ENCODE measurements at places on chromosomes 5 and 9. TPM values are rescaled to one million over a fixed set of nuclear protein-coding genes. Genes with fewer than 3 reads are reported as not detected.
A peak's percentile ranks its signal among the peaks of the same experiment; 100 is the strongest.

GRCh38 chr5:131747180-131748105 is 49.4 kb downstream of the FNIP1 start:
- H3K4me3 ChIP-seq = no peak overlapping the region
- H3K4me1 ChIP-seq = no peaks in the 10 kb centered on the region
- H3K27me3 ChIP-seq = no peaks in the 10 kb centered on the region
- DNase-seq = no peak
- H3K36me3 ChIP-seq = no peaks in the 10 kb centered on the region

DNA sequence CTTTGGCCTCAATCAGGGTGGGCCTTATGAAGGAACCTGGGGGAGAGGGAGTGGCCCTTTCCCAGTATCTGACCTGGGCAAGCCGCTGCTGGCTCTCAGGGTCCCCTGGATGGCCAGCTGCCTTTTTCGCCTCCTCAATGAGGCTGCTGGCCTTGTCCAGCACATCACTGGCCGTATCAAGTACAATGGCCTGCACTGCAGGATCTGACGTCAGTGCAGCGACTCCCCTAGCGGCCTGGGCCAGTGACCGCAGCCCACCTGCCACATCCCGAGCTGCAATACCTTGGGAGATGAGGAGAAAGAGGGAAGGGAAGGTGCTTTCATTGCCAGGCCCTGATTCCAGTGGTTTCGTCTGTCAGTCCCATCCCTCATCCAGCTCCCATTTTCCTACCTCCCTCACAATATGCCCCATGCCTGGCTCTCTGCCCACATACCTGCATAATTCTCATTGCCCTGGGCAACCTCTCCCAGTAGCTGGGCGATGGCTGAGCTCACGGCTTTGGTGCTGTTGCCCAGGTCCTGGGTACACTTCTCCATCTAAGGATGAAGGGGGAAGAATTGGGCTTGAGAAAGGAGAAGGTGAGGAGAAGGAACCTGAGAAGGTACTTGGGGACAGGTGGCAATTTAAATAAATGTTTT is 19.1 kb downstream of the TLN1 start:
- H3K27me3 ChIP-seq = no peaks in the 10 kb centered on the region
- no peak overlapping the region for H3K4me3 ChIP-seq

- no peak overlapping the region for H3K27ac ChIP-seq
- H3K36me3 ChIP-seq = no peaks in the 10 kb centered on the region
- no peaks in the 10 kb centered on the region for H3K4me1 ChIP-seq
- DNase-seq = no peak
Measured at GRCh38 chr5:75756981-75757380, 39.7 kb upstream of the POC5 start.

Gene NMUR2
- not detected for total RNA-seq

Gene KCNT1
- total RNA-seq = 0.17 TPM

DNA sequence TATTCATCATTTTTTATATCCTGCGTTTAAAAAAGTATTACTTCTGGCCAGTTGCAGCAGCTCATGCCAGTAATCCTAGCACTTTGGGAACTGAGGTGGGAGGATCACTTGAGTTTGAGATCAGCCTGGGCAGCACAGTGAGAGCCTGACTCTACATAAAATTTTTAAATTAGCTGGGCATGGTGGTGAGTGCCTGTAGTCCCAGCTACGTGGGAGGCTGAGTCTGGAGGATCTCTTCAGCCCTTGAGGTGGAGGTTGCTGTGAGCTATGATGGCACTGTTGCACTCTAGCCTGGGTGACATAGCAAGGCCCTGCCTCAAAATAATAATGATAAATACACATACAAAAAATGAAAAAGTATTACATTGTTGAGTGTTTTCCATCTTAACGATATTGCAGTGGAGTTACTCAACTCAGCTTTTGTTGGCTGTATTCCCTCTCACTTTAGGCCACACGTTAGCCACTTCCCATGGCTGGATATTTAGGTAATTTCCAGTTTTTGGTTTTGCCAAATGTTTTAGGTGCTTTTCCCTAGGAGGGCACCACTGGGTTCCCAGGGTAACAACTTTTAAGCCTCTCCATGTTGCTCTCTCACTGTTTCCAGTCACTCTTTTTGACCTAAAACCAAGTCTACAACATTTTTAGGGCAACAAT is 20.6 kb downstream of the SHB start:
- no peaks in the 10 kb centered on the region for H3K36me3 ChIP-seq
- H3K27me3 ChIP-seq = no peaks in the 10 kb centered on the region
- H3K4me1 ChIP-seq = peaks cover 70% of the 10 kb centered on the region

Gene LCN15
- 0.76 TPM for total RNA-seq

- no peak for DNase-seq
- no peaks in the 10 kb centered on the region for H3K27me3 ChIP-seq
- no peak overlapping the region for H3K4me3 ChIP-seq
- no peaks in the 10 kb centered on the region for H3K4me1 ChIP-seq
Measured at GRCh38 chr5:60243713-60244112, 350.2 kb upstream of the PDE4D start.

- H3K27me3 ChIP-seq = no peaks in the 10 kb centered on the region
- H3K4me3 ChIP-seq = no peak overlapping the region
- no peak for DNase-seq
- H3K36me3 ChIP-seq = no peaks in the 10 kb centered on the region
Measured at GRCh38 chr9:114308361-114308950, 14.4 kb upstream of the ORM1 start.

Gene PRDM9
- not detected for total RNA-seq

DNA sequence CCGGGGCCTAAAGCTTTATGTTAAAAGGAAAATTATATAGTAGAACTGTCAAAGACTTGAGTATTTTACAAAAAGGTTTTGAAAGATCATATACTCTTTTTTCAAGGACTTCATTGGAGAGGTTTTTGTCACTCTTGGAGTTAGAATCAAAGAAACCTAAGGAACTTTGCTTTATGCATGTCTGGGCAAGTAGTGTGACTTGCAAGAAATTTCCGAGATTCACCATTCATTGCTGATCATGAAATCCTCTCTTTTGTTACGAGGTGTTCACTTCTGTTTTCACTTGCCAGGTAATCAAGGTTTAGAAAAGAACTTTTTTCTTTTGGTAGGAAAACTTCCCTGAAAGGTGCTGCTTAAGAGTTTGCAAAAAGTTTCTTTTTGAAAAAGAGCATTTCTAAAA is 64.8 kb downstream of the NUP214 start:
- H3K36me3 ChIP-seq = peaks cover 32% of the 10 kb centered on the region
- H3K27me3 ChIP-seq = no peaks in the 10 kb centered on the region
- H3K4me1 ChIP-seq = no peaks in the 10 kb centered on the region
- DNase-seq = no peak

DNA sequence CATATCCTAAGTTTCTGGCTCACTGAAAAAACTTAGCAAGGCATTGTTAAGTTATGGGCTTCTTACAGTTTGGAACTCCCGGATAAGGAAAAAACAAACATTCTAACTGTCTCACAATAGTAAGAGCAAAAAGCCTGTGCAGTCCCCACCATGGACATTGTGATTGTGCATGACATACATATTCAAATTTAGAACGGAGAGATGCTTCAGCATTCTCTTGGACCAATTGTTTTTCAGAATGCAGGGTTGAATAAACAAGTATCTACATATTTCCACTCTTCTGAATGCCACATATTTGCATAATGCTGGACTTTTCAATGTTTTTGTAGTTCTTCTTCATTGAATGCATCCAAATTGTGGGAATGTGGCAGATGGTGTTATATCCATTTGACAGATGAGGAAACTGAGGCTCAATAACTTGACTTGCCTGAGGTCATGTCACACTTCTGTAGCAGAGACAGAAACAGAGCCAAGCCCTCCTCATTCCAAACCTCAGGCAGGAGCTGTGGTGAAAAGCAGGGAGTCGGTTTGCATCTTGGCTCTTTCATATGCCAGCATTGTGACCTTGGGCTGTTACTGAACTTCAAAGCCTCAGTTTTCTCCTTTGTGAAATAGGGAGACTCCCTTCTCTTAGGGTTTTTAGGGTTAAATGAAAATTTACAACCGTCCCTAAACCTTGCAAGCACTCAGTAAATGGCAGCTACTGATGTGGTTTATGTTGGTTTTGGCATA is 95.1 kb downstream of the IQGAP2 start:
- no peaks in the 10 kb centered on the region for H3K27me3 ChIP-seq
- no peak overlapping the region for H3K27ac ChIP-seq
- H3K36me3 ChIP-seq = no peaks in the 10 kb centered on the region

DNA sequence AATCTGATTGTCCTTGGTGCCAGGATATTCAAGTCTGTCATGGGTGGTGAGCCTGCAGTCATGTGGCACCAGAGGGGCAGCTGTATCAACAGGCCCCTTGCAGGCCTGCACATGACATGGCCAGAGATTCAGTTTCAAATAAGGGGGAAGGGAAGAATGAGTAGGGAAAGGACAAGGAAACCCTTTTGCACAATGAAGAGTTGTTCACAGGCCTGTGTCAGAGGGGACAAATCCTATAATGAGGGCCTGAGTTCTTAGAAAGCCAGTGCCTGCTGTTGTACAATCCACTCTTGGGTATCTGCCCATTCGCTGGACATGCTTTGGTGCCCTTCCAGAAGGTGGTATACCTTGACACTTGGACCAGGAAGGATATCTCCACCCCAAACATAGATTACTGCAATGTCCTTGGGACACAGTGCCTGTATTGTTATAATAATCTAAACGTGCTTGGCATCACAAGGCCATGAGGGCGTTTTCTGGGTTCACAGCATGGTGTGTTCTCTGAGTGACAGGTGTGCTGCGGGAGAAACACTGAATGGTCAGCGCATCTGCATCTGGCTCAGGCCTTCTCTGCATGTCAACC is 1.9 kb upstream of the TMEM171 start:
- no peaks in the 10 kb centered on the region for H3K27me3 ChIP-seq
- no peaks in the 10 kb centered on the region for H3K36me3 ChIP-seq
- no peak overlapping the region for H3K4me3 ChIP-seq
- peaks cover 22% of the 10 kb centered on the region for H3K4me1 ChIP-seq

DNA sequence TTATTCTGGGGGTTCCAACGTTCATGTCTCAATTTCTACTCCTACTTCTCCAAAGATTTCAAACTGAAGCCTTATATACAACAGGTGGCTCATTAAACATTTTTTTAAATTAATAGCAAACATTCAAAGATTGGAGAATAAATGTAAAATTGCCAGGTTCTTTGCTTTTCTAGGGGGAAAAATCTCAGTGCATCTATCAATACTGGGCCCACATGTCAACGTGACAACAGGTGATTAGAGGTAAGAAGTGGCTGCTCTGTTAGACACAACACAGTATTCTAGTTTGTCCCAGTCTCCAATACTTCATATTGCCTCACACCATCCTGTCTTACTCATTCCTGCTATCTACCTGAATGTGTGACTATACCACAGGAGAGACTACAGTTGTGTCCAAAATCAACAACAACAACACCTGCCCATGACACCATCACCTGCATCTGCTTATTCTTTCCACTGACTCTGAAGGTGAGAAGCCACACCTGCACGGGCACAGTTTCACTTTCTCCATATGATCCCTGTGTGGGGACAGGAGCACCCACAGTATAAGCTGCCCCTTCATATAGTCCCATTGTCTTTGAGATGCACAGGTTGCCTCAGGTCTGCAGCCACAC is 110.2 kb downstream of the LHFPL2 start:
- no peak overlapping the region for H3K27ac ChIP-seq
- H3K27me3 ChIP-seq = no peaks in the 10 kb centered on the region
- no peaks in the 10 kb centered on the region for H3K36me3 ChIP-seq

DNA sequence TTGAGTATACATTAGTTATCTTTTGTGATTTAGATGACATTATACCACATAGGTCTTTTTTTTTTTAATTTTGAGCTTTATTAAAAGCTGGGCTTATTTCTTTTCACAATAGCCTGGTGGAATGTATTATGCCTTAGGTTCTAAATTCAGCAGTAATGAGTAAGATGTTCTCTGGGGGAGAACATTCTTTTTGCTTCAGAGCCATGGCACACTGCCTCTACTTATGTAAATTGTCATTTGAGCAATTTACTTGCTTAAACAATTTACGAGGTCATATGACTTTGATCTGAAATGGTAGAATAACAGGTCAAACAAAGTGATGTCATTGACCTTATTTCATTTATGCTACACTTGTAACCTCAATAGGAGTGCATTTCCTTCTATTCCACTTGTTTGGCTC is 154.2 kb downstream of the FOCAD start:
- H3K27ac ChIP-seq = no peak overlapping the region
- no peak overlapping the region for H3K4me3 ChIP-seq
- H3K4me1 ChIP-seq = no peaks in the 10 kb centered on the region
- no peak for DNase-seq
- H3K36me3 ChIP-seq = no peaks in the 10 kb centered on the region

- no peaks in the 10 kb centered on the region for H3K36me3 ChIP-seq
- H3K27ac ChIP-seq = no peak overlapping the region
- no peaks in the 10 kb centered on the region for H3K27me3 ChIP-seq
- peaks cover 11% of the 10 kb centered on the region for H3K4me1 ChIP-seq
- no peak overlapping the region for H3K4me3 ChIP-seq
- no peak for DNase-seq
Measured at GRCh38 chr5:174294891-174295620, 249.6 kb downstream of the NSG2 start.

Gene PPP3R2
- not detected for total RNA-seq

DNA sequence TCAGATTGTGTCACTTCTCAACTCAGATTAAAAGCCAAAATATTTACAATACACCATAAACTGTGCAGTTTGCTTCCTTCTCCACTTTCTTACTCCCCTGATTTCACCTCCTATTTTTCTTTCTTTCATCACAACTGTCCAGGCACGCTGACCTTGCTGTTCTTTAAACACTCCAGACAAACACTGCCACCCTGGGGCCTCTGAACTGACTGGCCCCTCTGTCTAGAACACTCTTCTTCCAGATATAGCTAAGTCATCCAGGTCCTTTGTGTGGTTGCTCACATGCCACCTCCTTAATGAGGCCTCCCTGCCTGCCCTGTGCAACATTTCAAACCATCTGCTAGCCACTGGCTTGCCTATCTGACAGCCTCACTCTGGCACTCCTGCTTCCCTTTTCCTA is 46.6 kb downstream of the ATG10 start:
- H3K4me3 ChIP-seq = no peak overlapping the region
- no peaks in the 10 kb centered on the region for H3K36me3 ChIP-seq
- H3K27me3 ChIP-seq = no peaks in the 10 kb centered on the region
- H3K27ac ChIP-seq = no peak overlapping the region

- H3K27ac ChIP-seq = no peak overlapping the region
- H3K4me1 ChIP-seq = peaks cover 16% of the 10 kb centered on the region
- DNase-seq = peak; percentile 37
- H3K36me3 ChIP-seq = no peaks in the 10 kb centered on the region
Measured at GRCh38 chr5:72818866-72819534, 2.5 kb downstream of the TNPO1 start.

Gene FCN1
- not detected for total RNA-seq

GRCh38 chr9:113484258-113484730 is 20.8 kb downstream of the RGS3 start:
- H3K4me1 ChIP-seq = no peaks in the 10 kb centered on the region
- H3K27me3 ChIP-seq = no peaks in the 10 kb centered on the region
- no peak overlapping the region for H3K27ac ChIP-seq
- peaks cover 38% of the 10 kb centered on the region for H3K36me3 ChIP-seq

Gene PPIP5K2
- 45.8 TPM for total RNA-seq

DNA sequence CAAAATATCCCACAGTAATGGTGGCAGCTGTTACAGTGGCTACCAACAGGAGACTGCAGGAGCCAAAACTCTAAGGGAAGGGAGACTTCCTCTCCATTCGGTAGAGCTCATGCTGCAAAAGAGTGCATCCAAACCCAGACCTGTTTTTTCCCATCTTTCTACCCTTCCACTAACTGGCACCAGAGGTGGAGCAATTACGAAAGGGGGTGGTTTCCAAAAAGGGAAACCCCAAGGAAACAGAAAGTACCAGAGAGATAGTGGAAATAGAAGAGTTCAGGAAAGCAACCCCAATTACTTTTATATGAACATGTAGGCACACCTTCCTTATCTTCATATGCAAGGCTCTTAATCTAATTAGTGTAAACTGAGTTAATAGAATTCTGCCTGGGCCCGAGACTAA is 7.3 kb upstream of the WDR41 start:
- no peak overlapping the region for H3K4me3 ChIP-seq
- H3K27me3 ChIP-seq = no peaks in the 10 kb centered on the region
- H3K36me3 ChIP-seq = no peaks in the 10 kb centered on the region
- H3K27ac ChIP-seq = no peak overlapping the region
- no peaks in the 10 kb centered on the region for H3K4me1 ChIP-seq
